DMS 273 treated with DMSO at 0.1 percent for 48 hours (cell line): ENCODE measurements at places on chromosomes 3 and 15.
A peak's percentile ranks its signal among the peaks of the same experiment; 100 is the strongest.

DNA sequence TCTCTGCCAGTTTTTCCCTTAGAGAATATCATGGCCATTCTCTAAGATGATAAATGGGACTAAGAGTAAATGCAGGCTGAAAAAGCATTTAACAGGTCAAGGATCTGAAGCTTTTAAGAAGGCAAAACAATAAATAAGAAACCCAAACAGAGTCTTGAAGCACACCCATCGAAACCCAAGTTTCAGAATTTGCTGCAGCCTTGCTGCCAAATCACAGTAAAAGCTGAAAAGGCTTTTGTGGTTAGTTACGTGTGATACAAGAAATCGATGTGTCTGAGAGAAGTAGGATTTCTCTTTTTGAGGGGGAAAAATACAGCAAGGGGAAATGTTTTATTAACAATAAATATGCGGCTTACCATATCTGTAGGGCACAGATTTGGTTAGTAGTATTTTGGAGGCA, 92.0 kb downstream of the IGF1R start:
- DNase-seq = no peak

DNA sequence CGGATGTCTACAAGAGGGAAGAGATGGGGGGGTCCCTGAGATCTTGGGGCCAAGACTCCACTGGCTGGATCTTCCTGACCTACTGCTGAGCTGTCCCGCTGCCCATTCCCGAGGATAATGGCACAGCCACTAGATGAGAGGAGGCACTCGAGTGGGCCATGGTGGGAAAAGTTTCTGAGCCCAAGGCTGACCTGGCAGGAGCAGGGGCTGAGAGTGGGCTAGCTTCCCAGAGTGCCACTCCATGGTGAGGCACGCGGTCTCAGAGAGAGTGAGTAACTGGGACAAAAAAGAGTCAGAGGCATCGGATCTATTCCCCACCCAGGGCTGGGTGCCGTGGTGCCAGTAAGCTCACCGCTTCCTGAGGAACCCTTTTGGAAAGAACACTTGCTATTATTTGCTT, 10.9 kb downstream of the SLC51B start:
- DNase-seq = no peak

GRCh38 chr3:124303305-124303910, 311.5 kb upstream of the ROPN1 start:
- peak; percentile 60 for DNase-seq

DNA sequence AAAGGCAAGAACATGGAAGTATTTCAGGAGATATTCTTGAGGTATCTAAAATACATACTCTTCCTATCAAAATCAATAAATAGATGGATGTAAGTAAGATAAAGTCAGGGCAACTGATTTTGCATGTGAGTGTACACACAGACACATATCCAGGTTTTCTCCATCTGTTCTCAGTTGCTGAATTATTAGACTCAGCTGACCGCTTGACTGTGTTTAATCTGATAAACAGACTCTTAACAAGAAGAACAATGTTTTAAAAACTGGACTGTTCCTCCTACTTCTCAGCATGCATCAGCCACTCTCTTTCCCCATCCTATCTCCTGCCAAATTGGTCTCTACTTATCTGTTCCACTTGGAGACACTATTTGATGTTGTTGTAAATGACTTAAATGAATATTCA, 73.5 kb downstream of the GOLGA8G start:
- DNase-seq = no peak

DNA sequence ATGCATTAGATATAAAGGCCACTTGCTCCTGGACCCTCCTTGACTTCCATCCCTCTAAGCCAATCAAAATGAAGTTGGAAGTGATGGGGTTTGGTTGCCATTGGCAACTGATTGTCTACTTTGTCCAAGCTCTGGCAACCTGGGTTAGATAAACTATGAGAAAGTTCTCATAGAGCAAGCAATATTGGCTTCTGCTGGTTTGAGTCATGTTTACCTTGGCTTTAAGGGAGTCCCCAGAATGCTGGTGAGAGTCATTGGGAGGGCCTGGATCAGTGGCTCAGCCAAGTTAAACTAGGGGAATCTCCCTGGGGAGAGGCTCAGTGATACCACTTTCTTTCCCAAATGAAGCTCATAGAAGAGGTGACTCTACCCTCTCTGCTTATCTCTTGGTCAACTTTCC, 176.3 kb upstream of the ROPN1 start:
- no peak for DNase-seq

DNA sequence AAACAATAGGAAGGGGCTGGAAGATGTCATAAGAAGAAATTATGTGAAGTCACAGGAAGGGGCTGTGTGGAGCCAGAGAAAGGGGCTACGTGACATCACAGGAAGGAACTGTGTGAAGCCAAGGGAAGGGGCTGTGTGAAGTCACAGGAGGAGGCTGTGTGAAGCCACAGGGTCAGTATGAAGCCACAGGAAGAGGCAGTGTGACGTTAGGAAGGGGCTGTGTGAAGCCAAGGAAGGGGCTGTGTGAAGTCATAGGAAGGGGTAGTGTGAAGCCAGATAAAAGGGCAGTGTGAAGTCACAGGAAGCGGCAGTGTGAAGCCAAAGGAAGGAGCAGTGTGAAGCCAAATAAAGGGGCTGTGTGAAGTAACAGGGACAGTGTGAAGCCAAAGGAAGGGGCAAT, 32.5 kb downstream of the GASK1A start:
- no peak for DNase-seq

GRCh38 chr3:112314649-112315048, 18.3 kb upstream of the CD200 start:
- no peak for DNase-seq

- peak; percentile 6 for DNase-seq
Observed at GRCh38 chr3:82329300-82329699, 567.9 kb upstream of the GBE1 start.

GRCh38 chr3:40871394-40871793, 327.9 kb upstream of the CTNNB1 start:
- DNase-seq = no peak

GRCh38 chr3:2915826-2916225, 194.3 kb downstream of the IL5RA start:
- DNase-seq = no peak

- no peak for DNase-seq
Observed at GRCh38 chr3:181718987-181719911, 7.5 kb downstream of the SOX2 start.

DNA sequence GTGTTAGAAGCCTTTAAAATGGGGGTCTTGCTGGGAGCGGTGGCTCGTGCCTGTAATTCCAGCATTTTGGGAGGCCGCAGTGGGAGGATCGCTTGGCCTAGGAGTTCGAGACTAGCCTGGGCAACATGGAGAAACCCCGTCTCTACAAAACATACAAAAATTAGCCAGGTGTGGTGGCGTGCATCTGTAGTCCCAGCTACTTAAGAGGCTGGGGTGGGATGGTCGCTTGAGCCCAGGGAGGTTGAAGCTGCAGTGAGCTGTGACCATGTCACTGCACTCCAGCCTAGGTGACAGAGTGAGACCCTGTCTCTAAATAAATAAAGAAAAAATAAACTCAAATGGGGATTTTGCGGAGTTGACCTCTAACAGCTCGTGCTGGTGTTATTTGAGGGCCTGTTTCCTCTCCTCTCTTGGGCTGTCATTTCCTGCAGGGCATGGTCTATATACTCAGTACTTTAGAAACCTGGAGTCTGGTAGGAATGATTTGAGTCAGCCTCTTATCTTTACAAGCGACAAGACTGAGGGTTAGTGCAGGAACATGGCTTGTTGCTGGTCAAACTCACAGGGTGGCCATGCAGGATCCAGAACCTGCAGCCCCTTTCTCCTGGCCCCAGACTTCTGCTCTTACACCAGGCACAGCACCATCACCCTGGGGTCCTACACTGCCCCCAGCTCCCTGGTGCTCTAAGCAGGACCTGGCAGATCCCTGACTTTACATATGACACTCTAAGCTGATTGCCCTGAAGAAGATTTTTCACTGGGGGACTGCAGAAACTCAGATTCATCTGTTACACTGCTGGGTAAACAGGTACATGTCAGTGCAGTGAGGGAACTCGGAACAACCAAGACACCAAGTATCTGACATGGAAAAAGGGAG, 15.1 kb downstream of the EHD4 start:
- DNase-seq = no peak

DNA sequence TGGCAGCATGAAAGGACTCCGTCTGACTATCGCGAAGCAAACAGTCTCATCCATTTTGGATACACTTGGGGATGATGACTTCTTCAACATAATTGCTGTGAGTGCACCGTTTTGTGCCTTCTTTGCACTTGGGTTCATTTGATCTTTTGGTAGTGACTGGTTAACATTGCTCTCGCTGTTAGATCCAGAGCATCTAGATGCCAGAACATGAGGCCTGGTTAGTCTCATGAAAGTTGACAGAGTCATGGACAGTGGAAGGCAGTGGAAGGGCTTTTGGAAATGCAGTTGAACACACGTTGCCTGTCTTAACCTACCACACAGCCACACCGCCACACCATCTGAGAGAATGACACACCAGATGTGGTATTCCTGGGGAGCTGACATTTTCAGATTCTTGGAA, 357.9 kb downstream of the LRTM1 start:
- no peak for DNase-seq

DNA sequence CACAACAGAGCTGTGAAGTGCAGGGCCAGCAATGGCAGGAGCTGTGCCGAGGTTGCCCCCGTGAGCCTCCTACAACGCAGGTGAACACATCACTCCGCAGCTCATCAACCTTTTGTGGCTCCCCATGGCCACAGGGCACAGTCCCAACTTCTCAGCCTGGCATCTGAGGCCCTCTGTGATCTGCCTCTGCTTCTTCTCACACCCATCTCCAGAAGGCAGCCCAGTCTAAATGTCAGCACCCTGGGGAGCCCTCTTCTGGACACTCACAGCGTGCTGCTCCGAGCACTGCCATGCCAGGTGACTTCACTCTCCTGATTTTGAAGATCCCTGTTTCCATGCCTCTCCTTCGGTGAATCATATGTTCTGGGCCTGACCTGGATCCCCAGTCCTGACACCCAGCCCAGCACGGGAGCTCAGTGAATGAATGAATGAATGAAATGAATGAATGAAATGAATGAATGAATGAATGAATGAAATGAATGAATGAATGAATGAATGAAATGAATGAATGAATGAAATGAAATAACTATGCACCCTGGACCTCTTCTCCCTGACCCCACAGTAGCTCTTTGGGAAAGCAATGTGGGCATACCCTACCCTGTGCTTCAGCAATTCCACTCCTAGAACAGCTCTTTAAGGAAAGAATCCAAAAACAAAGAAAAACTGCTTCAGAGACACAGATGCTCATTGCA, 17.9 kb upstream of the SKIC8 start:
- no peak for DNase-seq
